ENCODE measurements at places on chromosomes 7 and 10.

GRCh38 chr10:110944792-110945396 lies 25.5 kb downstream of the SHOC2 start:
- peak; percentile 82 for DNase-seq

- no peak for DNase-seq
Measured at GRCh38 chr7:158811461-158811860, 17.8 kb downstream of the ESYT2 start.

- DNase-seq, result no peak
Measured at GRCh38 chr7:79868010-79868409, 266.6 kb upstream of the GNAI1 start.

GRCh38 chr7:1533547-1534329 lies 3.2 kb downstream of the MAFK start:
- peak; percentile 68 for DNase-seq

DNA sequence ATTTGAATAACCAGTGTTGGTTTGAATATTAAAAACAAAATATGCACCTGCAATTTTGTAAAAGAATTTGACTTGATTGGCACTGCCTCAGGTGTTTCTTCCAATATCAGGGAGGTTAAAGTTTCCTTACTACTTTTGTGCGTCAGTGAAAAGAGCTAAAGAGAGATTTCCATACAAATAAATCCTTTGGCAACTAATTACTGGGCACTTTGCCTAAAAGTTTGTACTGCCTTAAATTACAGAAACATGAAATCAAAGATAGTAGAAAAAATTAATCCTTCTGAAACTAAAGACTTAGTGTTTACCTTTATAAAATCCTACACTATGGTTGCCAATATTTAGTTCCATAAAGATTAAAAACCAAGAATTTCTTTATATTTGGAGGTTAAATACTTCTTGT lies 72.5 kb downstream of the DNAJB9 start:
- DNase-seq, result no peak

Data from stromal cell of bone marrow (primary cell).